IPS-NIHi11 (cell line): ENCODE measurements at places on chromosomes 4 and X.

GRCh38 chr4:94285666-94286065 lies 57.0 kb downstream of the HPGDS start:
- DNase-seq: no peak

DNA sequence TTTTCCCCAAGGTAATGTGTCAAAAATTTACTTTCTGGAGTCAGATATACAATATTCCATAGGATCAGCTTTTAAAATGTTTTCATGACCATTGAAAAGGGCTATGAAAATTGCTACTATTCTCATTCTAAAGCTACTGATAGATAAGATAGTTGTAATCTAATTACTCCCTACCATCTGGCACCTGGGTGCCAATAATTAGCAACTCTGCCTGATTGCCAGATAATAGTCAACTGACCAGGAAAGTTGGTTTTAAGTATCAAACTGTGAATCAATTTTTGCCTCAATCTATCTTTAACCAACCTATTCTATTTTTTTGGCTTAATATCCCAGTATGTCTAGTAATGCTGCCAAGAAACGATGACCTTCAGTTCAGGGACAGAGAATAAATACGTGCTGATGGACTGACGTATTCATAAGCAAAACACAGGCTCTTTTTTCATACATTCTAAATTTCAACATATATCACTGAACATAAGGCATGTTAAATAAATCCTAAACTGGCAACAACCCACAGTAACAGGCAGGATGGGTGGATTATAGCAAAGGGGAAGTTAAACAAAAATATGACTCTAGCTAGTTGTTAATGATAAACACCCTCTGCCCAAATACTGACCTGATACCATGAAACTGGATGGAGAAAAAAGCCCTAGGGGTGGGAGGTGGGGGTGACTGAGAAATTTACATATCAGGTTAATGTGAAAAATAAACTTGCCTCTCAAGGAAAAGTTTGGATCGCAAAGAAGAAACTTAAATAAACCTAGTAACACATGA lies 18.2 kb downstream of the SH3RF1 start:
- DNase-seq: no peak

- DNase-seq: peak; percentile 26
These were observed 66.3 kb downstream of the TSPAN7 start for GRCh38 chrX:38627683-38628082.

- no peak for DNase-seq
These were observed 76.1 kb upstream of the STS start for GRCh38 chrX:7071390-7071789.

- no peak for DNase-seq
These were observed 162.3 kb downstream of the DCTD start for GRCh38 chr4:182754895-182755294.

DNA sequence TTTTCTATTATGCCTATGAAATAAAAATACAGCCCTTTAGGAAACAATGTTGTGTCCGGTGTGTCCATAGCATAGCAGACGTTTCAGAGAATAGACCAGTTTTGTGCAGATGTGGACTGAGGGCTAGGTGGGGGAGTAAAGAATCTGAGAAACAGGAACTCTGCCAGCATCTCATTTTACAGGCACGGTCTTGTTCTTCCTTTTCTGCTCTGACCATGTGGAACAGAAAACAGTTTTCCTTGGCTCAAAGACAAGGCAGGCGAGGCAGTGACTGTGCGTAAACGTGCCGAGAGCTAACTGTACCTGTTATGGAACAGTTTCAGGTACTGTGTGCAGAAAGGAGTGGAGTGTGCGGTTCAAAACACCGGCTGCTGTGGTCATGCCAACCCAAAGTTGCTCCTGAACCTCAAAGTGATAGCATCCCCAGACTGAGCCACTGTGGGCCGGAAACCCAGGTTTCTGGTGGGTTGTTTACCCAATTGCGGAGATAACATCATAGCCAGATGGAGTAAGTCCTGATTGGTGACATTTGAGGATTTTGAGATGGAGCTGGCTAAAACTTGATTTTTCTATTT lies 20.2 kb downstream of the CNGA2 start:
- no peak for DNase-seq

DNA sequence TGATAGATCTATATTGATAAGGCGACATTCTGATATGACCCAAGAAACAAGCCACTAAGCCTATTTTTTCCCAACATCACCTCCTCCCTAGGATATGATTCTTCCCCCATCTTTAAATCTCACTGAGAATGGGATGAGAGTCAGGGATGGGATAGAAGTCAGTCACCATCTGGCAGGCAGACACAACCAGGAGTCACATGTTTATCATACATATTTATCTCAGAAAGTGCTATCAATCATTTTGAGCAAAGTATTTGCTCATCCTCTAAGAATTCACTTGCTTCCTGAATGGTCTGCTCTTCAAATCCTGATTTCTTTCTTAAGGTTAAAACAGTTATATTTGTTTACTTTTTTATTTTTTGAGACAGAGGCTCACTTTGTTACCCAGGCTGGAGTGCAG lies 20.3 kb downstream of the DNAAF6 start:
- DNase-seq: no peak

- peak; percentile 49 for DNase-seq
These were observed 44.3 kb downstream of the IL21 start for GRCh38 chr4:122576261-122577188.

DNA sequence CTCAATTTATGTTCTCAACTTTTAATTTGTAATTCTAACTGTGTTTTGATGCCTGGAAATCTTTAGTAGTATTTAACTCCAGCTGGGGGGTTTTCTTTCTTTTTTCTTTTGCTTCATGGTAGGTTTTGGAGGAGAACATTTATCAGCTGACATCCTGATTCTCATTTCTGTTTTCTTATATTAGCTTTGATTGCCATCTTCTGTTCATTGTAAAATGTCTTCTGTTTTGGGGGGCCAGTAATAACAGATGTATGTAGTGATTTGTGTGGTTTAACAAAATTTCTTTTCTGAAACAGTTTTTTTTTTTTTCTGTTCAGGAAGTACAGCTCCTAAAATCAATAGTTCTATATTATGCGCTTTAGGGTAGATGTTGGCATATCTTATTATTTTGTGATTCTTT lies 182.2 kb downstream of the GABRB1 start:
- no peak for DNase-seq

- DNase-seq: no peak
These were observed 500.4 kb upstream of the HS3ST1 start for GRCh38 chr4:11929080-11929479.

DNA sequence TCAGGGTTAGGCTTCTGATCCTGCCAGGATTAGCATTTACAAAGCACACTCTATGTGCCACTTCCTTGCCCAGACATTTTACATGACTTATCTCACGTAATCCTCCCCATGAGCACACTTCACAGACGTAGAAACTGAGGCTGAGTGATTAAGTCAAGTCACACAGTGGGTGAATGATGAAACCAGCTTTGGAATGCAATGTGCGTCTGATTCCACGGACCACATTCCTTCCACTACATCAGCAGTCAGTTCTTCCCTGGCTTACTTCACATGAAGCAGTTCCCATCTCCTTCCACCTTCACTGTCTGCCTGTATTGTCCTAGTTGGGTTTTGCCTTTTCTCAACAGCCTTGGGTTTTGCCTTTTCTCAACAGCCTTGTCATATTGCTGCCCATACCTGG lies 134.3 kb upstream of the PPARGC1A start:
- DNase-seq: no peak

DNA sequence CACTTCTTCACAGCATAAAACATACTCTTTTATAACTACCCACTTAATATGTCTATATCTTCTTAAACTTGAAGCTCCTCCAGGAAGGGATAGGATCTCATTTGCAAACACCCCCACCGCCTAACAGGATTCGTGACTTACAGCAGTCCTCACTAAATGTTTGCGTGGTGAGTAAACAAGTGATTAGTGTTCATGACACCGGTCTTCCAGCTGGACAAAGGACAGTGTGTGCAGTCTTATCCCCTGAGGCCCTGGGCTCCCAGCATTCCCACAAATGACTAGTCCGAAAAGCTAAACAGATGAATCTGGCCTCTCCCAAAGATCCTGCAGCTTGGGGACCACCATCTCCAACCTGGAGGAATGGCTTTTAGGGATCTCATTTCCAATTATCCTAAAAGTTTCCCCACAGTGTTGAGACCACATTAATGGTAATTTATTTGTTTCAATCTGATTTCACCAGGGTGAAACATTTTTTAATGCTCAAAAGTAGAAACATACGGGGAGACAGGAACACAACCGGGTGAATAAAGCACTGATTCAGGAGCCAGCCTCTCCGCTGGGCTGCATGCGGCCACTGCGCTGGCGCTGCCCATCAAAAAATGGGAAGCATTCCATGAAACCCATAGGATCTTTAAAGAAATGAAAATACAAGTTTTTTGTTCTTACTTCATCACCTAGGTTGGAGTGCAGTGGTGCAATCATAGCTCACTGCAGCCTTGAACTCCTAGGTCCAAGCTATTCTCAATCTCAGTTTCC lies 69.2 kb downstream of the HADH start:
- DNase-seq: peak; percentile 23

DNA sequence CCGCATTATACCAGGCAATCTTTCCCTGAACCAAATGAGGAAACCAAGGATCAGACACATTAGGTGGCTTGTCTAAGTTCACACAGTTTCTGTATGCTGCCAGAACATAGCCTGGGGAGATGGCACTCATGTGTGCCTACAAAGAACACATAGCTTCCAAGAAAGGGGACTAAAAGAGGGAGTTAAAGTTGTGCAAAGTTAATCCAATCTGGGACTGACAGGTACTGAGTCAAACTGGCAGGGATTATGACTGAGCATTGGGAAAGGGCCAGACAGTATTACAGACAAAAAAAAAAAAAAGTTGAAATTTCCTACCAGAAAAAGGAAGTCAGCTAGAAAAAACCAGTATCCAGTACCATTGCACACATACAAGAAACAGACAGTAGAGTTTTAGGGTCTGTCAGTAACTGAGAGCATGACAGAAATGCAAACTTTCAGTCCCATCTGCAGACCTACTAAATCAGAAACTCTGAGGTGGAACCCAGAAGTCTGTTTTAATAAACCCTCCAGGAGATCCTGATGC lies 37.2 kb downstream of the ADAMTS3 start:
- DNase-seq: no peak

GRCh38 chrX:107304141-107304540 lies 97.7 kb downstream of the DNAAF6 start:
- DNase-seq: no peak

GRCh38 chrX:109533005-109533404 lies 3.6 kb upstream of the NXT2 start:
- DNase-seq: no peak

- no peak for DNase-seq
These were observed 1559.7 kb upstream of the AGA start for GRCh38 chr4:179001918-179002317.

DNA sequence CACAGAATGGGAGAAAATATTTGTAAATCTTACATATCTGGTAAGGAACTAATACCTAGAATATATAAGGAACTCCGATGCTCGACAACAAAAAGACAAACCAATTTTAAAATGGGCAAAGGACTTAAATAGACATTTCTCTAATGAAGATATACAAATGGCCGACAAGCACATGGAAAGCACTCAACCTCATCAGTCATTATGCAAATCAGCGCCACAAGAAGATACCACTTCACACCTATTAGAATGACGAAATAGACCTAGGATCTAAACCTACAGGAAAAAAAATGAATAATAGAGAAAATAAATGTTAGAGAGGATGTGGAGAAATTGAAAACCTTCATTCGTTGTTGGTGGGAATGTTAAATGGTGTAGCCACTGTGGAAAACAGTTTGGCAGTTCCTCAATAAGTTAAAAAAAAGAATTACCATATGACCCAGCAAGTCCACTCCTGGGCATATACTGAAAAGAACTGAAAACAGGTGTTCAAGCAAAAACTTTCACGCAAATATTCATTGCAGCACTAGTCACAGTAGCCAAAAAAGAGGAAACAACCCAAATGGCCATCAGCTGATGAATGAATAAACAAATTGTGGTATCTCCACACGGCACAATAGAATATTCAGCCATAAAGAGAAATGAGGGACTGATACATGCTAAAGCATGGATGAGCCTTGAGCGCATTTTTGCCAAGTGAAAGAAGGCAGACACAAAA lies 57.3 kb upstream of the WDR19 start:
- no peak for DNase-seq

DNA sequence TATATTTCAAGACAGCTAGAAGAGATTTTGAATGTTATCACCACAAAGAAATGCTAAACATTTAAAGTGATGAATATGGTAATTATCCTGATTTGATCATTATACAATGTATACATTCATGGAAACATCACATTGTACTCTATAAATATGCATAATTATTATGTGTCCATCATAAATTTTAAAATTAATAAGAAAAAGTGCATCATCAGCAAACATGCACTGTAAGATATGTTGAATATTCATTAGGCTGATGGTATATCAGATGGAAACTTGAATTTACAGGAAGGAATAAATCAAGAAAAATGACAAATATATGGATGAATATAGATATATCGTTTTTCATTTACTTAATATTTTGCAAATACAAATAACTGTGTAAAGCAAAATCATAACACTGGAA lies 812.1 kb upstream of the INTU start:
- no peak for DNase-seq

DNA sequence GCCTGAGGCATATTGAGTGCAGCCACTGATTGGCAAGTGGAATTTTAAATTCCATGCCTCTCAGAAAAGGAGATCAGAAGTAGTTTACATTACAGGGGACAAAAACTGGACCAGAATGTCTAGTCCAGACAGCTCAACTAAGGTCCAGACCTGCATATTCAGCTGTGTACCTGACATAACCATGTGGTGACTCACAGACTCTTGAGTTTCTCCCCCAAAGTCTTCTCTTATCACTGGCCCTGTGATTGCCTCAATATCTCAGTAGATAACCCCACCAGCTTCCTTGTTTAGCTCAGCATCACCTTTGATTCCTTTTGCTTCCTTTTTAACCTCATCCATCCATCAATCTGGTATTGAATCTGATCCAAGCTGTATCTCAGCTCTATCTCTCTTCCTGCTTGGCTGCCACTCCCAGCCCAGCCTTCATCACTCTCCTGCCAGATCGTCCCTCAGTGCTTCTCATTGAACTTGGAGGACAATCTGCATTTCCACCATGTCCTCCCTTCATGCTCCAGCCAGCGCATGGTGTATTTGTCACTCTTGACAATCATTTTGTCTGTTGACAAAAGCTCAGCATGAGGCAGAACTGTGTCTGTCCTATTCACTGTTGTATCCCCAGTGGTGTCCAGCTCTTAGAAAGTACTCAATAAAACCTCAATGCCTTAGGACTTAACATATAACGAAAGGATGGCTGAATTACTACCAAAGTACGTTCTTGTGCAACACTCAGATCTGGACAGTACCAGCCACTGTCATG lies 27.8 kb upstream of the SLC2A9 start:
- no peak for DNase-seq

DNA sequence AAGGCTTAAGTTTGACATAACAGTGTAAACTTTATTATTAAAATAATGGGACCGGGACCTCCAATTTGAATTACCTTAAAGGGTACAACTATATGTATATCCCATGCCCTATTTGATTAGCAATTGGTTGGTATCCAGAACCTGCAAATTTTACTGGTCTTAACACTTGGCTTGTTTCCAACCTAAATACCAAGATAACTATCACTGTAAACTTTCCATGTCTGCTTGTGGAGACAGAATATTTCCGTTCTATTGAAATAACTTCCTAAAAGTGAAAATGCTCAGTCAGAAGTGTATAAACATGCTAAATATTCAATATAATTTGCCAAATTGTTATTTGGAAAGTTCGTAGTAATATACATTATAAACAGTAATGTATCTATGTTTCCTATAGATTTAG lies 154.0 kb downstream of the TMEM47 start:
- DNase-seq: no peak

- no peak for DNase-seq
These were observed 1.2 kb upstream of the ZNF827 start for GRCh38 chr4:145939856-145940255.
